ENCODE measurements at places on chromosomes 1 and 21. TPM values are rescaled to one million over a fixed set of nuclear protein-coding genes. Genes with fewer than 3 reads are reported as not detected.

The RIPPLY3 gene
- not detected for total RNA-seq

The CA14 gene
- total RNA-seq = 6.8 TPM

The STYXL2 gene
- total RNA-seq = 0.17 TPM

DNA sequence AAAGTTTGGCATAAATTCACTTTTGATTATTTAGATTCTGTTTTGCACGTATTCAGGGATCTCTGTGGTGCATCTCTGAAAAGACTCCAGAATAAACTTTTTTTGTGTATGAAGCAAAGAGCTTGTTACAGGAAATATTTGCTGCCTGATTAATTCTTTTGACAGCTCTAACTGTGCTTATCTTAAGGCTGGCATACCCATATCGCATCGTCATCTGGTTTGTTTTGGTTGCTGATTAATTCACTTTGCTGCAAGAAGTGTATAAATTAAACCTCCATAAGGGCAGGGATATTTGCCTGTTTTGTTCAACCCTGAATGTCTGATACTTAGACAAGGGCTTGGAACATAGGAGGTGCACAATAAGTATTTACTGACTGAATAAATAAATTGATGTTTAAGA lies 17.5 kb upstream of the DUSP10 start:
- DNase-seq = no peak

GRCh38 chr1:23497777-23498439 lies 13.9 kb upstream of the ASAP3 start:
- no peak for DNase-seq

GRCh38 chr1:74611887-74612286 lies 61.7 kb downstream of the ERICH3 start:
- no peak for DNase-seq

- peak; percentile 72 for DNase-seq
Observed at GRCh38 chr1:94418664-94419655, 771 bp downstream of the ABCD3 start.

GRCh38 chr1:41647221-41648135 lies 163.0 kb upstream of the EDN2 start:
- no peak for DNase-seq
